ENCODE measurements at places on chromosomes 3 and 15. TPM values are rescaled to one million over a fixed set of nuclear protein-coding genes. Genes with fewer than 3 reads are reported as not detected.

GRCh38 chr15:68843425-68844311, 23.0 kb upstream of the ANP32A start:
- peak; percentile 85 for DNase-seq

NUP210 gene
- 73.9 TPM for total RNA-seq

GRIP2 gene
- 4.5 TPM for total RNA-seq

CACNA2D2 gene
- total RNA-seq: 10.3 TPM

- peak; percentile 47 for DNase-seq
These were observed 59.6 kb downstream of the ABTB1 start for GRCh38 chr3:127732303-127732702.

GRCh38 chr3:33035596-33035995, 61.4 kb downstream of the GLB1 start:
- no peak for DNase-seq

DNA sequence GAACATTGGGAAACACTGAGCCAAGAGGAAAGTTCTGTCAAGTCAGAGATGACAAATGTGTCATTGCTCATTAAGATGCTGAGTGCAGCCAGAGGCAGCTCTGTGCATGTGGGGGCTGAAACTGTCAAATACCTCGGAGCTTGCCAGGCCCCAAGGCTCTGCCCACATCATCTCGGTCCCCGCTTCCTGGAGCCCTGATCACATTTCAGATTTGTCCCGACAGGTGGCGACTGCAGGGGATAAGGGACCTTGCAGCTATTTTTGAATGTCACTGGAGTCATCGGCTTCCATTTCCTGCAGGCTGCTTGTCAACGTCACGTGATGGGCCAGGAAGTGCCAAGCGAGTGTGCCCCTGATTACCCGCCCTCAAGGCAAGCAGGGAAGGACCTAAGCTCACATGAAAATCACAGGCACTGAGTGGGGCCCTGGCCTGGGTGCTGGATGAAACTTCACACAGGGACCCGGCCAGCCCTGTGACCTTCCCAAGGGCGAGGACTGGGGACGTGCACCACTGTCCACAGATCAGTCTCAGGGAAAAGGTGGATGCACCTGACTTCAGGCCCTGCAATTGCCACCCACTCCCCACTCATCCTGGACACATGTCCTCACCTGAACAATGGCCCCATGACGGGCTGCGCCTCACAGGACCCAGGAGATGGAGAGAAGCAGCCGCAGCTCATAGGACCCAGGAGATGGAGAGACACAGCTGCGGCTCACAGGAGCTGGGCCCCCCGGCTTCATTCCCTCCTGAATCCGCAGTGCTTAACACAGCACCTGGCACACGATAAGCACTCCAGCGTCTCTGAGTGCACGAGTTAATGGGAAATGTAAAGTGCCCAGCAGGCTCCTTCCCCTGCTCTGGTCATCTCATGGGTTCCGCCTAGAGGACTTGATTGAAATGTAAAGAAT, 73.4 kb downstream of the NUP210 start:
- peak; percentile 78 for DNase-seq

TOP2B gene
- 167 TPM for total RNA-seq

- no peak for DNase-seq
These were observed 120.5 kb upstream of the SAMMSON start for GRCh38 chr3:69879051-69879450.

DNA sequence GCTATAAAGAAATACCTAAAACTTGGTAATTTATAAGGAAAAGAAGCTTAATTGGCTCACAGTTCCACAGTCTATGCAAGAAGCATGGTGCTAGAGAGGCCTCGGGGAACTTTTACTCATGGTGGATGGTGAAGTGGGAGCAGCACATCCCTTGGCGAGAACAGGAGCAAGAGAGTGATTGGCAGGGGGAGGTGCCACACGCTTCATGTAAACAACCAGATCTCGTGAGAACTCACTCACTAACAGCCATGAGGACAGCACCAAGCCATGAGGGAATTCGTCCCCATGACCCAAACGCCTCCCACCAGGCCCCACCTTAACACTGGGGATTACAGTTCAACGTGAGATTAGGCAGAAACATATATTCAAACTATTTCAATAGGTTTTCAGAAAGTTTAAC, 28.0 kb downstream of the GABRB3 start:
- peak; percentile 73 for DNase-seq

CD96 gene
- not detected for total RNA-seq

DNA sequence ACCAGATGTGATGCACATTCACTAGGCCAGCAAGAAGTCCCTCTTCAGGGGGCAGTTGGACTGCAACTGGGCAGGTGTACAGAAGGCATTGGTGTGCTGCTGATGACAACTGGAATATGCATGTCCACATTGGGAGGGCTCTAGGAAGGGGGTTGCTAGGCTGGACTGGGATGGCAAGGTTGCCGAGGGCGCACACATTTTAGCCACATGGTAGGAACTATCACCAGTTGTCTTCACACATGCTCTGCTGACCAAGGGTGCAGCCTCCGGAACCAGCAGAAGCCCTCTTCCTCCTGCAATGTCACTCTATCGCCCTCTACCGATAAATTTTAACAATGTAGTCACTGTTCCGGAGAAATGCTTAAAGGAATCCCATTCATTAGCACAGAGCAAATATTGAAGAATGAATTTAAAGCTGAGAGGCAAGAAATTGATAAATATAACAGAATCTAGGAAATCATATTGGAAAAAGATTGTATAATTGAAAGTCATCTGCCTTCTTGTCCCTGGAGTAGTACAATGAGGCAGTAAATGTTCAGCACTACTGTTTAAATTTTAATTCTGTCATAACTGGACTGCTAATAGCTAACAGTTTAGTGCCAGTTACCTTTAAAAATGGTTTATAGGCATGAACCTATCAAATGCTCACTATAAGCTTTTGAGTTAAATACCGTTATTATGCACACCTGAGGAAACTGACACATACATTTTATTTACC, 22.6 kb upstream of the LYSMD4 start:
- DNase-seq: peak; percentile 83

DHX36 gene
- 102 TPM for total RNA-seq

GRCh38 chr3:102449341-102449740, 14.5 kb downstream of the ZPLD1 start:
- DNase-seq: no peak

DNA sequence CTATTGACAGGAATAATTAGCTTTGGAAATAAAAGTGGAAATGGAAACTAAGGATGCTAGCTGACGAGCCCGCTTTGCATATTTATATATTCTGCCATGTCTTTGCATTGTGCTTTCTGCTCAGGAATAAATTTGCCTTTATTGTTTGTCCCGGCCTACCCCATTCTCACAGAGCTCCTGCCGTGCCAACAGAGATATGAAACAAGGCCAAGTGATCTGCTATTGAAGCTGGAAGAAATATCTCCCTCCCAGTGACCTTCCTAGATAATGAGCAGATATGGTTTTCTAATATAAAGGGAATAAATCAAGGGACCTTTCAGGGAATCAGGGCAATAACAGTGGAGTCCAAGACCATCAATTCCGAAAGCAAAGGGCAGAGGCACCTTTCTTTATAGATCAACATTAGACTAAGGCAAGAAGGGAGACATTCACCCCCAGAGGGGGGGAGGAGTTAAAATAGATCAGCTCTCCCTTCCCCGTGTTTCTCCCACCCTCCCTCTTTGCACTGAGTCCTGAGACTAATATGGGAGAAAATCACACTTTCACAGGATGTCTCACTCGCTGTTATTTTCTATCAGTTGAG, 664.6 kb downstream of the AGBL1 start:
- DNase-seq: no peak

DTX3L gene
- total RNA-seq: 6.8 TPM

PIGZ gene
- total RNA-seq: not detected

GRCh38 chr3:57053122-57053521, 7.3 kb upstream of the SPATA12 start:
- no peak for DNase-seq

LDHAL6B gene
- not detected for total RNA-seq
